Activated T-helper 1 cell treated with anti-CD3 and anti-CD28 coated beads, Interleukin-12 subunit alpha, Interleukin-12 subunit beta, Interleukin-2, Interleukin-4 antibody, amounts not matched to agents 30 ng/mL and 10 ng/mL and 1 ng/mL, durations not matched to agents 14 hours and 24 hours and 36 hours (primary cell): ENCODE measurements at places on chromosomes 5 and 9. TPM values are rescaled to one million over a fixed set of nuclear protein-coding genes. Genes with fewer than 3 reads are reported as not detected.

GRCh38 chr9:103245369-103245768, 250.2 kb downstream of the CYLC2 start:
- no peak for DNase-seq
- no peaks in the 10 kb centered on the region for H3K27me3 ChIP-seq
- no peaks in the 10 kb centered on the region for H3K36me3 ChIP-seq
- H3K27ac ChIP-seq: no peak overlapping the region
- no peaks in the 10 kb centered on the region for H3K4me1 ChIP-seq
- no peak overlapping the region for H3K4me3 ChIP-seq

GRCh38 chr5:27830546-27830945, 792.2 kb upstream of the CDH9 start:
- no peak overlapping the region for H3K27ac ChIP-seq
- no peaks in the 10 kb centered on the region for H3K27me3 ChIP-seq
- DNase-seq: no peak

MEIKIN gene
- not detected in 2 replicates for total RNA-seq

GRCh38 chr5:72163349-72163983, 56.2 kb downstream of the MAP1B start:
- H3K36me3 ChIP-seq: no peaks in the 10 kb centered on the region
- peaks cover 20% of the 10 kb centered on the region for H3K27me3 ChIP-seq
- H3K4me3 ChIP-seq: no peak overlapping the region

GABRB2 gene
- total RNA-seq: not detected in 2 replicates

- H3K4me1 ChIP-seq: no peaks in the 10 kb centered on the region
- DNase-seq: no peak
- no peaks in the 10 kb centered on the region for H3K27me3 ChIP-seq
- H3K4me3 ChIP-seq: no peak overlapping the region
- H3K36me3 ChIP-seq: no peaks in the 10 kb centered on the region
These were observed 368.3 kb upstream of the ST8SIA4 start for GRCh38 chr5:101271416-101271815.

DNA sequence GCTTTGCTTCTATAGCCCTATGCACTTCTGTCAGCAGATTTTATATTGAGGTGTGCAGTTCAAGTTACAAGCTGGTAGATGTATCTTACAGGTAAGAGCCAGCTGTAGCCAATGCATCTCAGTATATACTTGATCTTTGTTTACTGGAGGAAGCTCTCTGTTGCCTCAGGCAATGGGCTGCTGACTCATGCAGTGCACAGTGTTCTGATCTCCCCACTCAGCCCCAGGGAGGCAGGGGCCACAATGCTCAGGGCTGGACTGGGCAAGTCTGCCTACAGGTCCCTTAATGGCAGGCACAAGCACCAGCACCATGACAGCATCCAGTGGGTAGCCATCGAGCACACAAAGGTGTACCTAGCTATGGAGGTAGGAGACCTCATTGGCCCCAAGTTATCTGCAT, 178.8 kb upstream of the CDH10 start:
- H3K36me3 ChIP-seq: no peaks in the 10 kb centered on the region
- no peaks in the 10 kb centered on the region for H3K27me3 ChIP-seq
- no peak for DNase-seq
- H3K27ac ChIP-seq: no peak overlapping the region
- no peaks in the 10 kb centered on the region for H3K4me1 ChIP-seq
- no peak overlapping the region for H3K4me3 ChIP-seq

DNA sequence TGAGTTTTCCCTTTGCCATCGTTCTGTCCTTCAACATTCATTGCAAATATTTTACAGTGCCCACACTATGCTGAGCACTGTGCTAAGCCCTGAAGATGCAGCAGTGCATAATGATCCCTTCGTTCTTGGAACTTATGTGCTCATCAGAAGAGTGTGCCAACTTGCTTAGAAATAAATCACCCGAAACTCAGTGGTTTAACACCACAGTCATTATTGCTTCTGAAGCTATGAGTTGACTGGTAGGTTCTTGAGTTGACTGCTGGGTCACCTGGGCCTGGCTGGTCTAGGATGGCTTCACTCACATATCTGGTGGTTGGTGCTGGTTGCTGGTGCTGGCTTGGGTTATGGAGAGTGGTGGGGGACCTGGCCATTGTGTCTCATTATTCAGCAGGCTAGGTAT, 20.9 kb downstream of the PCSK5 start:
- H3K27me3 ChIP-seq: no peaks in the 10 kb centered on the region
- no peaks in the 10 kb centered on the region for H3K4me1 ChIP-seq
- no peak overlapping the region for H3K27ac ChIP-seq
- peaks cover 2% of the 10 kb centered on the region for H3K36me3 ChIP-seq
- DNase-seq: no peak
- H3K4me3 ChIP-seq: no peak overlapping the region

DNA sequence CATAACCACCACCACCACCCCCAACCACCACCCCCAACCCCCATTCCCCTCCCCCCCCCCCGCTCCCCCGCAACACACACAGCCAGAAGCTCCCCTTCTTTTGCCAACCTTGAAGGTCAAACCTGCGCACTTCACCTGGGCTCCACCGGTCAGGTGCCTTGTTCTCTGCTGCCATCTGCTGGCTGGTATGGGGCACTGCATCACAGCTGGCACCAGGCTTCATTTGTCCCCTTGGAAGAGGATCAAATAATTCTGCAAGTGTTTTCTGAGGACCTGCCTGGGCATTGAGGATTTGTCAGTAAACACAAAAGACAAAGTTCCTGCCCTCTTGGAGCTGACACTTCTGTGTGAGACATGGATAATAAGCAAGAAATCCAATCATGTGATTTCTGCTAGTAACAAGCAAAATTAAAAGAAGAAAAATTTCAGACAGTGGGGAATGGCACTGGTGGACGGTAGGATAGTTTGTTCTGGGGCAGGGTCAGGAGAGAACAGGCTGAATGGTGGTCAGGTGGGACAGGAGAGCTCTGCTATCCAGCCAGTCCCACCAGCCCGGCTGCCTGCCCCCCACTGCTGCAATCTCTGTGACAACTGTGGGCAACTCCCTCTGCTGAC, 55.6 kb upstream of the LMX1B start:
- H3K36me3 ChIP-seq: no peaks in the 10 kb centered on the region
- H3K4me1 ChIP-seq: no peaks in the 10 kb centered on the region
- peaks cover 8% of the 10 kb centered on the region for H3K27me3 ChIP-seq
- no peak overlapping the region for H3K4me3 ChIP-seq
- peak; percentile 49 for DNase-seq

DNA sequence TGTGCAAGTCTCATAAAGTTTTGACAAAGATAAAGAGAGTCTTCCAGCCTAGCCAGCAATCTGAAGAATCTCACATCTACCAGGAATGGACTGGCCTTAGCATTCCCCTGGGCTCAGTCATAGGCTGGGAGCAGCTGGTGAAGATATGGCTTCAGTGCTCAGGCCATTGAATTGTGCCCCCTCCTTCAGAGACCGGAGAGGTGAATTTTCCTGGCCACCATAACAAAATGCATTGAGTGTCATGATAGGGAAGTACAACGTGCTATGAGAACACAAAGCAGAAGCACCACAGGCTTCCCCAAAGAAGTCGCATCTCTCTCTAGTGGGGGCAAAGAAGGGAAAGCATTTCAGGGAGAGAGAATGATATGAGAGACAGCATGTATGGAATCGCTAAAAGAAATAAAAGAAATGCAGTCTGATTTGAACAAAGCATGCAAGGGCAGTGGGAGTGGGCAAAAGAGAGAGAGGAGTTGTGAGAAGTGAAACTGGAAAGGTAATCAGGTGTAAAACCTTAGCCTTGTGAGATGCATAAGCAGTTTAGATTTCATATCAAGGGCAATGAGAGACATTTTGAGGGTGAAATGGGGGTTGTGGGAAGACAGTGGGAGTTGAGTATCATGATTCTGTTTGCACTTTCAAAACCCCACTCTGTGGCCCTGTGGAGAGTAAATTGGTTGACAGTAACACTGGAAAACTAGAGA, 57.1 kb upstream of the NMUR2 start:
- no peak overlapping the region for H3K4me3 ChIP-seq
- H3K27me3 ChIP-seq: peaks cover 5% of the 10 kb centered on the region
- no peak overlapping the region for H3K27ac ChIP-seq
- no peaks in the 10 kb centered on the region for H3K36me3 ChIP-seq
- H3K4me1 ChIP-seq: no peaks in the 10 kb centered on the region

GRCh38 chr5:155936520-155937406, 390.2 kb upstream of the SGCD start:
- no peaks in the 10 kb centered on the region for H3K36me3 ChIP-seq
- H3K4me3 ChIP-seq: no peak overlapping the region
- H3K4me1 ChIP-seq: no peaks in the 10 kb centered on the region
- no peak for DNase-seq

GRCh38 chr9:129235931-129236331, 57.9 kb upstream of the IER5L start:
- H3K36me3 ChIP-seq: peaks cover 3% of the 10 kb centered on the region
- H3K4me3 ChIP-seq: peak overlapping the region; percentile 62
- peaks cover under 1% of the 10 kb centered on the region for H3K27me3 ChIP-seq
- peak; percentile 57 for DNase-seq
- peak overlapping the region; percentile 37 for H3K27ac ChIP-seq

DNA sequence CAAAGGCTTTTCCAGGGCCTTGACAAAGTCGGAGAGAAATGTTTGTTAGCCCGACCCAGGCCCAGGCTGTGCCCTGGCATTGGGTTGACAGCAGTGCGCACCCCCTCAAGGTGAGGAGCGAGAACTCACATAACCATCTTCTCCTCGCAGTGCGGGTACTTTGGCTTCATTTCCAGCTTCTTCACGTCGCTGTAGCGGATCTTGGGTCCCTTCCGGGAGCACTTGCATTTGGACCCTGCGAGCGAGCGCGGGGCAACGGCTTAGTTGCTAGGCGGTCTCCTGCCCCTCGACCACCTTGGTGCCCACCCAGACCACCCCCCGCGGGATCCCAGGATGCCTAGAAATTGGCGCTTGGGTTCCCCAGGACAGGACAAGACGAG, 496 bp downstream of the CXCL14 start:
- no peak for DNase-seq
- no peak overlapping the region for H3K4me3 ChIP-seq
- peaks cover 37% of the 10 kb centered on the region for H3K27me3 ChIP-seq
- no peaks in the 10 kb centered on the region for H3K36me3 ChIP-seq
- no peak overlapping the region for H3K27ac ChIP-seq

- peaks cover 10% of the 10 kb centered on the region for H3K4me1 ChIP-seq
- H3K27me3 ChIP-seq: peaks cover 38% of the 10 kb centered on the region
- peak overlapping the region; percentile 77 for H3K4me3 ChIP-seq
- H3K36me3 ChIP-seq: no peaks in the 10 kb centered on the region
- no peak for DNase-seq
These were observed 623 bp downstream of the FLT4 start for GRCh38 chr5:180648658-180649296.

DNA sequence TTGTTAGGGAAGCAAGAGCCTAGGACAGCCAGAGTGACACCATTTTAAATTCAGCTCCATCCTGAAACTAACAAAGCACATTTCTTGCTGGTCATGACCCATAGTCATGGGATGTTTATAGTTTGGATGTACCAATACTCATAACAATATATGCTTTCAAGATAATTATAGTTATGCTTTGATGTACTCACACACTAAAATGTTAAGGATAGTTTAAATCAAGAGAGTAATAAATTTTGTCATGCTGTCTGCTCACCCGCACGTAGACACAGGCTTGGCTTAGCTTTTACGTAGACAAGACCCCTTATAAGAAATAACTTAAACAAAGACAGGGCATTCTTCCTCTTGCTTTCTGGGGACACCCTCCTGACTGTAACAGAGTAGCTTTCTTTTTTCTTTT, 8.9 kb upstream of the STXBP1 start:
- H3K36me3 ChIP-seq: no peaks in the 10 kb centered on the region
- no peak overlapping the region for H3K27ac ChIP-seq
- H3K27me3 ChIP-seq: peaks cover 27% of the 10 kb centered on the region
- no peak for DNase-seq

DNA sequence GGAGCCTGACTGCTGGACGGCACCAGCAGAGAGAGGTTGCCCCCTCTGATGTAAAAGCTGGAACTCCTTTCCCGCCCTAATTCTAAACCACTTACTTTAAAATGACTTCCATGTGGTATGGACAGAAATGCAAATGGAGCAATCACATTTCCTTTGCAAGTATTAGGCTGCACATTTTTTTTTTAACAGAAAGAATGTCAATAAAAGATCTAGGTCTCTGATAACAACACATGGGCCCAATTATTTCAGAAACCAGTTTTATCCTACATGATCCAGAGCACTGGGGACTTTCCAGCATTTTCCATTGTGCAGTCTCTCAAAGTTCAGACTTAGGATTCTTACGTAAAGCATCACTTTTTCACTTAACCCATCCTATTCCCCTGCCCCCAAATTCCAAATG, 203.7 kb downstream of the NXNL2 start:
- H3K27me3 ChIP-seq: peaks cover 5% of the 10 kb centered on the region
- DNase-seq: no peak
- no peaks in the 10 kb centered on the region for H3K4me1 ChIP-seq
- H3K27ac ChIP-seq: no peak overlapping the region

MAMDC2 gene
- total RNA-seq: not detected in 2 replicates

DNA sequence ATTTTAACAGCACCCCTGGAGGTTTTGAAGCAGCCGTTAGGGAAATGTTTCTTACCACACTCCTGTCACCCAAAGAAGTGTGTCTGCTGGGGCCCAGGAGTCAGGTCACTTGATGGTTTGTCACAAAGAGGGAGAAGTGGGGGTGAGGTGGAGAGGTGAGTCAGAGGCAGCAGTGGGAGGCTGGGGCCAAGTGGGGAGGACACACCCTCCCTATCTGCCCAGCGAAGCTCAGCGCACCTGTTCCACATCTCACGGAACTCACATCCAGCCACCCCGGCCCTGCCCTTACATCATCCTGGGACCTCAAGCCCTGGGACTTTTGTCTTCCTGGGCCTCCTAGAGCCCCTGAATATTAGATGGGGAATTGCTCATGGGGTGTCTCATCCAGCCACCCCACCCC, 171.1 kb upstream of the SMIM23 start:
- no peaks in the 10 kb centered on the region for H3K36me3 ChIP-seq
- no peak for DNase-seq
- H3K4me3 ChIP-seq: no peak overlapping the region
- H3K4me1 ChIP-seq: no peaks in the 10 kb centered on the region

- peaks cover 5% of the 10 kb centered on the region for H3K36me3 ChIP-seq
- no peak overlapping the region for H3K27ac ChIP-seq
- DNase-seq: peak; percentile 11
- H3K4me3 ChIP-seq: no peak overlapping the region
These were observed 30.4 kb upstream of the LTC4S start for GRCh38 chr5:179763215-179763945.

ADGRD2 gene
- total RNA-seq: not detected in 2 replicates

DNA sequence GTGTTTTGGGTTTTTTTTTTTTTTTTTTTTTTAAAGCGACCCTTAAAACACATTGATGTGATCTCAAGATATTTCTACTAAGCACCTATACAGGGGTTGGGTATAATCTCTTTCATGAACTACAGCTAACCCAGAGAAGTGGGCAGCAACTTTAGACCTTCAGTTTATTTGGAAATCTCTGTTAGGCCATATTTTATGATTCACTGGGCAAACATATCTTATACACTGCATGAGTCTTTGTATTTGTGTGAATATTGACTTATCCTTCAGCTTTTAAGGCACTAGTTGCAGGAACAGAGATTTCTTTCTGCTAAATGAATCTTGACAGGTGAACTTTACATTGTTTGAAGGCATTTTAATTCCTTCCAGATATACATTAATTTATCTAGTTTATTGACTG, 194.4 kb downstream of the ARRDC3 start:
- peaks cover 14% of the 10 kb centered on the region for H3K4me1 ChIP-seq
- DNase-seq: no peak
- no peak overlapping the region for H3K4me3 ChIP-seq
- H3K27me3 ChIP-seq: peaks cover 25% of the 10 kb centered on the region
- no peaks in the 10 kb centered on the region for H3K36me3 ChIP-seq

DAPK1 gene
- total RNA-seq: 2.0 and 2.8 TPM in 2 replicates

FOXD4L3 gene
- 0.17 TPM in 1 of 2 replicates, not detected in the other for total RNA-seq
